EH (cell line): ENCODE measurements at places on chromosomes 4 and X.
A peak's percentile ranks its signal among the peaks of the same experiment; 100 is the strongest.

DNA sequence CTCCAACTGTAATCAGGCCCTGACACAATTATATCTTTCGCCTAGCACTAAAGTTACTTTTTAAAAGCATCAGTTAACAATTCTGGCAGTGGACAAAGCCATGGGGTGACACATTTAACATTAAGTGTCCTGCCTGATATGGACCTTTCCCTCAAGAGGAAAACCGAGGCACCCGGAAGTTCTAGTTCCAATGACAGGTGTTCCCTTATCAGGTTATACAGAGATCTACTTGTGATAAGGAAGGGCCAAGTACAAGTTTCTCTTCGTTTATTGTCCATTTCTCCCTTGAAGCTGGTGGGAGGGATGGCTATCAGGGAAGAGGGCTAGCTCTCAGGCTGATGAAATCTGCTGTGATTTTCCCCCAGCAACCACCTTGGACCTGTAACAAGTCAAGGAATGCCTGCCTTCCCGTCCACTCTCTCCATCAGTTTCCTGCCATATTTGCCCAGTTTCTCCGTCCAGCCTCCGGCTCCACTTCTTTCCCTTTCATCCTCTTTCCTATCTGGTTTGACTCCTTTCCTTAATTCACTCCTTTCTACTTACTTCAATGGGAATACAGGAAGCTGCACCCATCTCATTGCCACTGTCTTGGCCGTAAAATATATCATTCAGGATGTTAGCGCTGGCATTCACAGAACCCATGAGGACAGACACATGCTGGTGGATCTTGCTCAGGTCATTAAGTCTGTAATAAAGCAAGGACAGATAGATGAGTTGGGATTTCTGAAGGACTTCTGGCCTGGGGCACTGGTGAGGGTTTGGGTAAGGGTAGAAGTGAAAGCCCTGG, 95.0 kb downstream of the DGKK start:
- DNase-seq: no peak

GRCh38 chr4:37644962-37645361, 41.2 kb downstream of the RELL1 start:
- DNase-seq: no peak

DNA sequence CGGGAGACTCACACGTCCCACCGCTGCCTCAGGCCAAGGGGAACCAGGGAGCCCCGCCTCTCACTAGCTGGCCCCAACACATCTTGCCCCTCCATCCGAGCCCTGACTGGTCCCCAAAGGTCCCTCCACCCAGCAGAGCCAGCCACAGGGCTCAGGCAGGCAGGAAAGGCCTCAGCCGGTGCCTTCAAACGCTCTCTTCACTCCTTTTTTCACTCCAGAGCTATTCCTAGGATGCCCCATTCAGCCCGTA, 1.5 kb upstream of the ARHGAP4 start:
- no peak for DNase-seq

DNA sequence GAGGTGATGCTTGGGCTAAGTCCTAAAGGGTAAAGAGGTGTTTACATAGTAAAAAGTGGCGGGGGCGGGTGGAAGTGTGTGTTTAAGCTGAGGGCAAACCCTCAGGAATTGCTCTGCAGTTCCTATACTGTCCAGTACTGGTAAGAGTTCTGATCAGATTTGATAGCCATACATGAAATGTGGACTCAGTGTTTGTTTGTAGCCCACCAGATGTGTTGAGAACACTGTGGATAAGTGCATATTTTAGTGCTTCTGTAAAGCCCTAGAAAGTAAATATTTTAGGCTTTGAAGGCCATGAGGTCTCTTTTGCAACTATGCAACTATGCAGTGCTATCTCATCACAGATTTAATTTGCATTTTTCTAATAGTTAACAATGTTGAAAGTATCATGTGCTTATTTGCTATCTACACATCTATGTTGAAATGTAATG, 80.7 kb upstream of the EOLA2 start:
- peak; percentile 77 for DNase-seq

DNA sequence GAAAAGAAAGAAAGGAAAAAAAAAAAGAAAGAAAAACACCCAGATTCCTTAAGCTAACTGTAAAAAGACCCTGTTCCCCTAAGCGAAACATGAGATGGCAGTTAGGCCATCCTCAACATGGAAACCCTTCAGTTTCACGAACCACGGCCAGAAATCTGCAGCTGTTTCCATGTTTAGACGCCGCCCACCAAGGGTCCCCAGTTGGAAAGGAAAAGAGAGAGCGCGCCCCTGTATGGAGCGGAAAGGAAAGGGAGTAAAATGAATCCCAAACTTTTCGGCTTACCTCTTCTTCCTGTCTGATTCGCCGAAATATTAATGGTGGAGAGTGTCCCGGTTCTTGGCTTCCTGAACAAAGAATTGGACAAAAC, 38.3 kb downstream of the MGARP start:
- DNase-seq: no peak

GRCh38 chr4:177093964-177094363, 215.7 kb upstream of the NEIL3 start:
- no peak for DNase-seq

- DNase-seq: no peak
Measured at GRCh38 chrX:26925088-26925487, 538.1 kb downstream of the PPP4R3C start.

DNA sequence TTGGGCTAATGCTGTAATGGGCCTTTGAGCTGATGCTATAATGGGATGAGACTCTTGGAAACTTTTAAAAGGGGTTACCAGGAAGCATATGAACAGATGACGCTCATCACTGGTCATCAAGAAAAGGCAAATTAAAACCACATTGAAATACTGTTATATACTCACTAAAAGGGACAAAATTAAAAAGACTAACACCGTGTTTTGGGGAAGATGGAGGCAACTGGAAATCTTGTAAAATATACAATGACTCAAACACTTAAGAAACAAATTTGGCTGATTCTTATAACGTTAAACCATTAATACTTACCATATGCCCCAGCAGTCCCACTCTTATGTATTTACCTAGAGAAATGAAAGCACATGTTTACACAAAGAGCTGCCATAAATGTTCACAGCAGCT, 207.2 kb upstream of the GPRIN3 start:
- DNase-seq: no peak

DNA sequence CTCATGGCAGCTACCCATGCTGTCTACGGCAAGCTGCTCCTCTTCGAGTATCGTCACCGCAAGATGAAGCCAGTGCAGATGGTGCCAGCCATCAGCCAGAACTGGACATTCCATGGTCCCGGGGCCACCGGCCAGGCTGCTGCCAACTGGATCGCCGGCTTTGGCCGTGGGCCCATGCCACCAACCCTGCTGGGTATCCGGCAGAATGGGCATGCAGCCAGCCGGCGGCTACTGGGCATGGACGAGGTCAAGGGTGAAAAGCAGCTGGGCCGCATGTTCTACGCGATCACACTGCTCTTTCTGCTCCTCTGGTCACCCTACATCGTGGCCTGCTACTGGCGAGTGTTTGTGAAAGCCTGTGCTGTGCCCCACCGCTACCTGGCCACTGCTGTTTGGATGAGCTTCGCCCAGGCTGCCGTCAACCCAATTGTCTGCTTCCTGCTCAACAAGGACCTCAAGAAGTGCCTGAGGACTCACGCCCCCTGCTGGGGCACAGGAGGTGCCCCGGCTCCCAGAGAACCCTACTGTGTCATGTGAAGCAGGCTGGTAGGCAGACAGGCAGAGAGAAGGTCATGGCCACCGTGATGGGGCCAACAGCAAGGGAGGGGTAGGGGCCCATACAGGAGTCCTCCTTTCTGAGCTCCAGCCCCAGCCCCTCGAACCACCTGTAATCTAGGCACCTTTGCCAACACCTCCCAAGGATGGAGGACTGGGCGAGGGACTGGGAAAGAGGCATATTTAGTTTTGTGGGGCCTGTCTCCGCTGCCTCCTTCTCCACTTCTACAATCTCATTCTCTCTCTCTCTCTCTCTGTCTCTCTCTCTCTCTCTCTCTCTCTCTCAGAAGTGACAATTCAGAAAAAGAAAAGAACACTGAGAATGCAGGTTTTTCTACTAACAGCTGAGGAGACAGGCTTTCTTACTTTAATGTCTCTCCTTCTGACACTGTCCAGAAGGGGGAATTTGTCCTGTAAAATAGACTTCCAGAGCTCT, 4.7 kb upstream of the TSPYL2 start:
- no peak for DNase-seq

- no peak for DNase-seq
Measured at GRCh38 chrX:135346975-135347374, 37.7 kb downstream of the ETDC start.

DNA sequence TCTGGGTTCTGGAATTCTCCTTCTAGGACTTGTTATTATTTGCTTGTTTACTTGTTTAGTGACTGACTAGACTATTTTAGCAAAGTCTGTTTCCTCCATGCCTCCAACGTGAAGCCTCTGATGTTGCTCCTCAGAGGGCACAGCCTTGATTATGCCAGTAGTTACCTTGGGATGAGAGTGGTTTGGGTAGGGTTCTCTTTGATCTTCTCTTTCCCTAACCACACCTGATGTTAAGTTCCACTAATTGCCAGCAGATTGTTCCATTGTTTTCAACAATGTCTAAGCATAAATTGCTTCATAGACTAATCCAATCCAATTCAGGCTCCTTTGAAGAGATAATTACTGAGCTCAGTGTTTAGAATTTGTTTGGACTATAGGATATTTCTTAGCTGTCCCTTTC, 352.7 kb upstream of the DIPK2B start:
- DNase-seq: no peak

- DNase-seq: no peak
Measured at GRCh38 chr4:177123811-177124210, 185.9 kb upstream of the NEIL3 start.

GRCh38 chr4:165191348-165191656, 16.1 kb upstream of the KLHL2 start:
- DNase-seq: no peak

DNA sequence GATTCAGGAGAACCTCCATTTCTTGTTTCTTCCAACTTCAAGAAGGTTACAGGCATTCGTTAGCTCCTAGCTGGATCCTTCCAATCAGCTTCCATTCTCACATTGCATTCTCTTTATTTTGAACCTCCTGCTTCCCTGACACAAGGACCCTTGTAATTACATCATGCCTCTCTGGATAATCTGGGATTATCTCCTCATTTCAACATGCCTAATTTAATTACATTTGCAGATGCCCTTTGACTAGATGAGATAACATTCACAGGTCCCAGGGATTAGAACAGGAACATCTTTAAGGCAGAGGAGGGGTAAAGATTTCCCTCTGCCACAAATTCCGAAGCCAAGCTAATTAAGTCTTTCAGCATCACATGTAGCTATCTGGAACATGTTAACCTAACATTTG, 753.8 kb upstream of the PCDH7 start:
- no peak for DNase-seq

GRCh38 chr4:169345316-169345721, 74.6 kb upstream of the SH3RF1 start:
- DNase-seq: peak; percentile 73

GRCh38 chrX:68084765-68085164, 348.5 kb downstream of the OPHN1 start:
- DNase-seq: peak; percentile 57

DNA sequence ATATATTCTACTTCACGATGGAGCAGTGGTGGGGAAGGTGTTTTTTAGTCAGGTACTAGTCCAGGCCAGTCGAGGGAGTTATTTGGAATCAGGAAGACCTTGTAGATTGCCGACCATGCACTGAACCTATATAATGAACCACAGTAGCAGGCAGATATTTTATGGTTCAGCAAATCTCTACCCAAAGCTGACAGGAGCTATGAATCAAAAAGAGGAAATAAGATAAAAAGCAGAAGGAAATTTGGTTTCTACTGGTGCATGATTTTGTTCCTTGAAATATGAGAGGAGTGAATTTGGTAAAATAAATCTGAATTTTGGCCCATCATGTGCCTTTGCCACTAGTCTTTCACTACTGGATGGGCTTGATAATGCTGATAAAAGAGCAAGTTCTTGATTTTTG, 924.3 kb upstream of the DIAPH2 start:
- no peak for DNase-seq

- no peak for DNase-seq
Measured at GRCh38 chr4:34676400-34676799, 1567.9 kb downstream of the ARAP2 start.

GRCh38 chr4:76723924-76724323, 174.0 kb downstream of the SOWAHB start:
- peak; percentile 88 for DNase-seq

GRCh38 chrX:140157143-140157542, 191.8 kb upstream of the CXorf66 start:
- DNase-seq: no peak

- no peak for DNase-seq
Measured at GRCh38 chr4:141843136-141843535, 206.8 kb downstream of the IL15 start.

GRCh38 chrX:19514791-19515614, at the start of gene MAP3K15:
Gene MAP3K15 (minus strand): TSS chrX:19515508. CDS start chrX:19515261, 247 bp downstream.
- peak; percentile 10 for DNase-seq

- DNase-seq: peak; percentile 57
Measured at GRCh38 chr4:81052119-81053068, 21.9 kb downstream of the BMP3 start.

DNA sequence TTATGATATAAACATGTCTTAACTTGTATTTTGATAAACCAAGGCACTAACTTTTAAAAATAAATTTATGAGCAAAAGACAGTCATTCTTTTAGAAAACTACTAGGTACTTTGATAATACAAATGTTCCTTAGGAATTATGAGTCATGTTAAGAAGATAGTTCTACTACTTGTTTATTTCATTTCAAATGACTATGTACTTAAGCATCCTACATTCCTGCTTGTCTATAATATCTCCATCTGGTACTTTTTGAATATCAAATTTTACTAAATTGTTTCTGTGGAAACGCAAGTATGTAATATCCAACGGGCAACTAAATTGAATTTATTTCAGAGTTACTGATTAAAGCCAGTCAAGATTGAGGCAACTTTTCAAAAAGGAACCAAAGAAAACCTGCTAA, 61.8 kb downstream of the CAMK2D start:
- peak; percentile 65 for DNase-seq

GRCh38 chrX:12494400-12495138, 296.6 kb upstream of the PRPS2 start:
- no peak for DNase-seq

GRCh38 chrX:24146283-24146949, 3.1 kb upstream of the ZFX start:
- peak; percentile 57 for DNase-seq

- no peak for DNase-seq
Measured at GRCh38 chr4:125043486-125043885, 271.3 kb upstream of the FAT4 start.

DNA sequence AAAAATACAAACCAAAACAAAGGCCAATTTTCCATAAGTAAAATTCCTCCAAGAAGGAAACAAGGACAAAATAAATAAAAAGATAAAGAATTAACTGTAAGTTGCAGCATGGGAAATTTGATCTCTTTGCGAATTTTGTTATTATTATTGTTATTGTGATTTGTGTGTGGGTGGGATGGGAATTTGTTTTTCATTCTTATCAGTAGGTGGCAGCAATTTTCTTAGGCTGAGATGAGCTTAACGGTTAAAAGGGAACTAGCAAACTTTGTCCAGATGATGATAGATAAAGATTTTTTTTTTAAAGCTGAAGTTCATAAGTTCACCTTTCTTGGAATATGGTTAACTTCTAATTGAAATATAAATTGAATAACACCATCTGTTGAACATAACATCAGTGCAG, 83.2 kb upstream of the IL1RAPL2 start:
- no peak for DNase-seq
